ENCODE measurements at places on chromosomes 11 and 22. TPM values are rescaled to one million over a fixed set of nuclear protein-coding genes. Genes with fewer than 3 reads are reported as not detected.

GRCh38 chr11:67391304-67392182 lies at the start of gene RAD9A:
RAD9A (plus strand) TSS chr11:67391986; CDS start chr11:67392045, 59 bp downstream.
- DNase-seq, result peak; percentile 93

The ANO5 gene
- not detected for total RNA-seq

DNA sequence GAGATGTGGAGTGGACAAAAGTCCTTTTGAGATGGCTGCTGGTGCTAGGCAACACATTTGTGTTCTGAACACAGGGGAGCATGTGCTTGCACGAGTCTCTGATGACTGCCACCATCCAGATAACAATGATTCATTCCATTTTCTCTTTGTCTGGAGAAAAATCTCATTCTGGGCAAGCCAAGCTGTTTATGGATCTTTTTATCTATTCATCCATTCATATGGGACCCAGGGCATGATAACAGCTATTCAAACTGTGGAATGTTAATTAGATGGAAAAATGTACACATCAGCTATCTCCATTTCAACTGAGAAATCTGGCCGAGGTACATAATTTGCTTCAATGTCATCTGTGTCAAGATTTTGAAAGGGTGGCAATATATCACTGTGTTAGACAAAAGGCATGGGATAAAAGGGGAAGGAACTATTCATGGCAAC lies 117.5 kb upstream of the ZBED5 start:
- DNase-seq, result no peak

The SLC22A25 gene
- not detected for total RNA-seq

The SDHD gene
- total RNA-seq, result 32.3 TPM

The PNPLA3 gene
- not detected for total RNA-seq

DNA sequence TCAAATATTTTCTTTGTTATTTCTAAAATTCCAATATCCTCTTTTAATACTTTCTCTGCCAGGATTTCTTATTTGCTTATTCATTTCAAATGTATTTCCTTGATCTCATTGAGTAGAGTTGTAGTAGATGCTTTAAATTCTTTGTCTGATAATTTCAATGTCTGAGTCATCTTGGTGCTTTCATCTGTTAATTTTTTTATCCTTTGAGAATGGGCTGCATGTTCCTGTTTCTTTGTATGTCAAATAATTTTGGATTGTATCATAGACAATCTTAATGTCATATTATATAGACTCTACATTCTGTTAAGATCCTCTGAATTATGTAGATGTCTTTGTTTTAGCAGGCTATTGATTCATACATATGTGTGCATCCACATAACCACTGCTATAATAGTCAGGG lies 57.5 kb downstream of the MYEOV start:
- no peak for DNase-seq

The PLEKHA7 gene
- 0.53 TPM for total RNA-seq

All from CD8-positive, alpha-beta T cell (primary cell).